NCI-H524 (cell line): ENCODE measurements at places on chromosomes 16 and 17.

- no peak for DNase-seq
Observed at GRCh38 chr16:1117176-1117900, 21.3 kb upstream of the C1QTNF8 start.

GRCh38 chr17:19787733-19788357 lies 39.7 kb upstream of the ALDH3A1 start:
- DNase-seq, result no peak

DNA sequence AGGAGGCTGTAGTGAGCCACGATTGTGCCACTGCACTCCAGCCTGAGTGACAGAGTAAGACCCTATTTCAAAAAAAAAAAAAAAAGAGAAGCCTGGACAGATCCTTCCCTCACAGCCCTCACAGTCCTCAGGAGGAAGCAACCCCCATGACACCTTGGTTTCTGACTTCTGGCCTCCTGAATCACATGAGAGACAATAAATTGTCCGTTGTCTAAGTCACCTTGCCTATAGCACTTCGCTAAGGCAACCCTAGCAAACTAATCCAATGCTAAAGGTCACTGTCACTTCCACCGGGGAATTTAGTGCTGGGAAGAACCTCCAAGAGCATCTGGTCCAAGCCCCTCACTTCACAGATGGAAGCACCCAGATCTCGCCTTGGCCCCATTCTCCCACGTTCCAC lies 18.9 kb upstream of the SLC39A11 start:
- no peak for DNase-seq

DNA sequence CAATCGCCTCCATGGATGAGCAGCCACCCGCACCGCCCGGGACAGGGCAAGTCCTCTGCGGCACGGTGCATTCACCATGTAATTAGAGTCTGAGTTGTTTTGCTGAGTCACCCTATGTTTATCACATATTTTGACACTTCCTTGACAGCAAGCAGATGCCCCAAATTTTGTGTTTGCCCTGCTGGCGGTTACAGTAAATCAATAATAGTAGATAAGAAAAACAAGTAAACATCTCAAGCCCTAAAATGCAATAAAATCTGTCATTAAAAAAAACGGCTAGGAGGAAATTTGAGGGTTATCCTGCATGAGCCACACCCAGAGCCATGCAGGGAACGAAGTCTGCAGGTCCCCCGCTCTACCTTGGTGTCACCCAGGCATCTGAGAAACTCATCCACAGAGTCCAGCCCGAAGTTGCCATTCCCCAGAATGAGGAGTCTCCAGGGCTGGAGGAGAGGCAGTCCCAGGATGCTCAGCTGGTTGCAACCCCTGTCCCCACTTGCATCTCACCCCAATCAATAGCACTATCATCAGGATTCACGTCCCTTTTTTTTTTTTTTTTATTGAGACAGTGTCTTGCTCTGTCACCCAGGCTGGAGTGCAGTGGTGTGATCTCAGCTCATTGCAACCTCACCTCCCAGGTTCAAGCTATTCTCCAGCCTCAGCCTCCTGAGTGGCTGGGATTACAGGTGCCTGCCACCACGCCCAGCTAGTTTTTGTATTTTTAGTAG lies 16.5 kb upstream of the ST6GALNAC1 start:
- DNase-seq, result no peak

- DNase-seq, result no peak
Observed at GRCh38 chr17:8574687-8575086, 55.8 kb downstream of the MYH10 start.

GRCh38 chr16:81627729-81628244 lies 151.3 kb upstream of the PLCG2 start:
- no peak for DNase-seq

GRCh38 chr16:89921702-89922476 lies 1.3 kb upstream of the TUBB3 start:
- no peak for DNase-seq

- DNase-seq, result no peak
Observed at GRCh38 chr16:15690296-15690695, 40.3 kb downstream of the NDE1 start.

GRCh38 chr17:5373112-5373511 lies 46.4 kb downstream of the NUP88 start:
- no peak for DNase-seq

DNA sequence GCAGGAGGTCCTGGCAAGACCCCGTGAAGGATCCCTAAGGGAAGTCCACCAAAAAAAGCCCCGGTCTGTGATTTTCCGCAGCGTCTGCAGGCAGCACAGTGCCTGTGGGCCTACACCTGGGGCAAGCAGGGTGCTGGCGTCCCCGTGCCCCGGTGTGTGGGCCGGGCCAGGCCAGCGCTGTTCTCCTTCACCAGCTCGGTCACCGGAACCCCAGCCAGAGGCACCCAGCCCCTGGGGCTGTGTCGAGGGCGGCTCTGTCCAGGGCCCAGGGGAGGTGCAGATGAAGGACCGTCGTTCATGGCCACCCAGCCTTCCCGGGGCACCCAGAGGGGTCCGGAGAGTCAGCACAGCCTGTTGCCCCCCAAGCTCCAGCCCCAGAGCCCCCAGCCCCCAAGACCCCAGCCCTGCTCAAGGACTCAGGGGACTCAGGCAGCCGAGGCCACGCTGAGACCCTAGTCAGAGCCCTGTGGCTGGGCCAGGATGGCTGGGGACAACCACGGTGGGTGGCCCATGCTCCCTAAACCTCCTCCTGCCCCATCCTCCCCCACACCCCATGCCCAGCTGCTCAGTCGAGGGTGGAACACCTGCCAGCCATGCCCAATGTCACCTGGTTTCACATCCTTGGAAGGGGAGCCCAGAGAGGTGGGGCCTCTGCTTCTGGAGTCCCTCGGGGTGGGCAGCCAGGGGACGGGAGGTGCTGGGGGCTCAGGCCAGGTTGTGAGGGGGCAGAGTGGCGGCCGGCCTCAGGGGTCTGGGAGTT lies 5.7 kb upstream of the C1QTNF8 start:
- no peak for DNase-seq

GRCh38 chr16:72149676-72150464 lies 22.1 kb downstream of the PMFBP1 start:
- no peak for DNase-seq

GRCh38 chr17:43410557-43411368 lies 12.0 kb downstream of the ARL4D start:
- DNase-seq, result no peak

DNA sequence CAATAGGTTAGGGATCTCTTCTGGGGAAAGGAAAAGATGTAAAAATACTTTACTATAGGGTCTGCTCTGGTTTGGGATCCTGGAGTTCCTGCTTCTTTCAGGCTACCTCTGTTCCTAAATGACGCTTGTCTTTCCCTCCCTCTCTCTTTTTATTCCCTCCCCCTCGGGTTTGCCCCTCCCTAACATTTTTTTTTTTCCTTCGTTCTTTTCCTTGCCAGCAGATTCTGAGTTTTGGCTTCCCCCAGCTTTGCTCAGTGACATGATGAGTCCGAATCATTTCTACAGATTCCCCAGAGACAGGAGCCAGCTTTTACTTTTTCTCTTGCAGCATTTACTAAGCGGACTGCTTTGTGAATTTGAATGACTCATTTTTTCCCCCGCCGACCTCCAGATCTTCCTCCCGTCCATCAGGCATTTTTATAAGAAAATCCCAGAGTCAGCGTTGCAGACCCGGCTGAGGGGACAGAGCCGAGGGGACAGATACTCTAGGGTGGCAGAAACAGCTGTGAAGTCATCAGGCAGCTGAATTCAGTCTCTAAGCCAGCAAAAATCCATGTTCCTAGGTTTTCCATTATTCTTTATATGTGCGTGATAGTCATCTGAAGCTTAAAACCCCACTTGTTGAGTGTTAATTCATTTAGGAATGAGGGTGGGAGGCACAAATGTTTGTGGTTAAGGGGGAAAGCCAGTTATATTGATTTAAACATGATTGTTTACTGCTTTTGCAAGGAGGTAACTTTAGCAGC lies at the start of gene TMEM100:
TMEM100 (minus strand) TSS at position 123 of the 746 bp plus-strand sequence. CDS start 1,794 bp downstream, outside the sequence.
- no peak for DNase-seq

DNA sequence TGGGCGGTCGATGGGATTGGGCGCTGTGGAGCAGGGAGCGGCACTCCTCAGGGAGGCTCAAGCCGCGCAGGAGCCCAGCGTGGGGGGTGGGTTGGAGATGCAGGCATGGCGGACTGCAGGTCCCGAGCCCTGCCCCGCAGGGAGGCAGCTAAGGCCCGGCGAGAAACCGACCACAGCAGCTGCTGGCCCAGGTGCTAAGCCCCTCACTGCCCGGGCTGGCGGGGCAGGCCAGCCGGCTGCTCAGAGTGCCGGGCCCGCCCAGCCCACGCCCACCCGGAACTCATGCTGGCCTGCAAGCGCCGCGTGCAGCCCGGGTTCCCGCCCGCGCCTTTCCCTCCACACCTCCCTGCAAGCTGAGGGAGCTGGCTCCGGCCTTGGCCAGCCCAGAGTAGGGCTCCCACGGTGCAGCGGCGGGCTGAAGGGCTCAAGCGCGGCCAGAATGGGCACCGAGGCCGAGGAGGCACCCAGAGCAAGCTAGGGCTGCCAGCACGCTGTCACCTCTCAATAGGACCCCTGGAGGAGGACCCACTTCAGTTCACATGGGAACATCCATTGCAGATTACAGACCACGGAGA lies 20.5 kb upstream of the METTL16 start:
- peak; percentile 86 for DNase-seq

- no peak for DNase-seq
Observed at GRCh38 chr16:27754788-27755690, 205.1 kb downstream of the KATNIP start.

GRCh38 chr17:67992548-67993152 lies 3.6 kb downstream of the C17orf58 start:
- DNase-seq, result no peak

- peak; percentile 43 for DNase-seq
Observed at GRCh38 chr17:34980681-34981537, 597 bp downstream of the LIG3 start.

DNA sequence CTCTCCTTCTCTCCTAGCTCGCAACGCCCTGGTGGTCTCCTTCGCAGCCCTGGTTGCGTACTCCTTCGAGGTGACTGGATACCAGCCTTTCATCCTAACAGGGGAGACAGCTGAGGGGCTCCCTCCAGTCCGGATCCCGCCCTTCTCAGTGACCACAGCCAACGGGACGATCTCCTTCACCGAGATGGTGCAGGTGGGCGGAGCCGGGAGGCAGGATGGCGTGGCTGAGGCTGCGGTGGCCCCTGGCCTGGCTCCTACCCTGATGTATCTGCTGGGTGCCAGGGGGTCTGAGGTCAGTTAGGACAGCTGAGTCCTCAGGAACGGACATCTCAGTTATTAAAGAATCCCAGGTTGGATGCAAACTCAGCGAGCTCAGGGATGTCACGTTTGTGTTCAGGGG lies 16.7 kb downstream of the SLC26A11 start:
- DNase-seq, result no peak

- no peak for DNase-seq
Observed at GRCh38 chr17:72538901-72539352, 418.1 kb downstream of the SOX9 start.

DNA sequence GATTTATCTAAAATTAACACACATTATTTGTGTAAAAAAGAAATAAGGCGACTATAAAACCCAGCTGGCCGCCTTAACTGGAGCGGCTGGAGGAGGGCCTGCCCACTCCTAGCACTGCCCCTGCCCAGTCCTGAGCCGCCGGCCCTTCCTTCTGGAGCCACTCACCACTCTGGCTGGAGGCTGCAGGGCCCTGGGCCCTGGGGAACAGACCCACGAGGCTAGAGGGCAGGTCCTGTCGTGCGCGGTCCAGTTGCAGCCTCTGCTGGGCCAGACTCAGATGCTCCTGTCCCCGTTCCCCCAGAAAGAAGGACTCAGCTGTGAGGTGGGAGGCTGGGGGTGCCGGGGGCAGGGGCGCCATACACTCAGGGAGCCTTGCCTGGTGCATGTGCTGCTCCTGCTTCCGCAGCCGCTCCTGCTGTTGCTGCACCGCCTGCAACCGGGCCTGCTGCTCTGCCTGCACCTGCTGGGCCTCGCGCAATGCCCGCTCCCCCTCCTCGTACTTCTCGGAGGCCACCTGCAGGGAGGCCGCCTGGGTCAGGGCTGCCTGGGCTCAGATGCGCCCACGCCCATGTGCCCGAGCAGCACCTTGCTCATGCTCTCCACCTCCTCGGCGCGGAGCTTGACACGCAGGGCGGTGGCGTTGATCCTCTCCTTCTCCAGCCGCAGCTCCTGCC lies 9.0 kb upstream of the MRPL38 start:
- DNase-seq, result no peak

GRCh38 chr16:89360760-89361435 lies 129.5 kb downstream of the ANKRD11 start:
- DNase-seq, result no peak

GRCh38 chr17:79400989-79401703 lies 209.7 kb downstream of the RBFOX3 start:
- DNase-seq, result peak; percentile 20

DNA sequence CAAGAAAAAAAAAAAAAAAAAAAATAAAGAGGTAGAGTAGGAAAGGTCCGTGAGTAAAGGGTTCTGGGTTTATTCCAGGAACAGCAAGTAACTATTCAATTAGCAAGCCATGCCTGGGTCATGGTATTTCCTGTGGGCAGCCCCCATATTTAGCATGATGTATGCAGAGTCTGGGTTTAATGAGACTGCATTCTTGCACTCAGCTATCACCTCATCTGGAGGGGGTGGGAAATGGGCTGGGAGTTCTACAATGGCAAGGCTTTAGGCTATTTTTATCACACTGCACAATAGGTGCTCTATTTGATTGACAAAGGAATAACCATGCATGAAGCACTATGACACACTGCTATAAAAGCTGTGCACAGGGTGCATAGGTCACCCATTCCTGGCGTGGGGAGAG lies 104.0 kb upstream of the CCL2 start:
- DNase-seq, result no peak

- DNase-seq, result no peak
Observed at GRCh38 chr16:88789594-88789993, 4.6 kb upstream of the PIEZO1 start.

GRCh38 chr16:27740496-27741201 lies 190.7 kb downstream of the KATNIP start:
- no peak for DNase-seq

DNA sequence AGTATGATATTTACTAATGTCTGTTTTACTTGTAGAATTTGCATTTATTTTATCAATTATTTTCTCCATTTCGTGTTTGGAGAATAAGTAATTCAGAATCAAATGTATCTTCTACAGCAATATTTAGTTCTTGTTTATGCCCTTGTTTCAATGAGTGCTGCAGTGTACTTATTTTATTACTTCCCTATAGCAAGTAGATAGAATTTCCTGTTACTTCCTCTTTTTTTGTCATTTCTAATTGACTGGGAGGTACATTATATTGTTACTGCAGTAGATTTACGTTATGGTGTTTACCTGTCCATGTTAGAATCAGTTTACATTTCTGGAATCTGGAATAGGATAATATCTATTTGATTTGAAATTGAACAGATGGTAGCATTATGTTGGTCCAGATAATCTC lies 71.2 kb downstream of the OMG start:
- DNase-seq, result no peak

DNA sequence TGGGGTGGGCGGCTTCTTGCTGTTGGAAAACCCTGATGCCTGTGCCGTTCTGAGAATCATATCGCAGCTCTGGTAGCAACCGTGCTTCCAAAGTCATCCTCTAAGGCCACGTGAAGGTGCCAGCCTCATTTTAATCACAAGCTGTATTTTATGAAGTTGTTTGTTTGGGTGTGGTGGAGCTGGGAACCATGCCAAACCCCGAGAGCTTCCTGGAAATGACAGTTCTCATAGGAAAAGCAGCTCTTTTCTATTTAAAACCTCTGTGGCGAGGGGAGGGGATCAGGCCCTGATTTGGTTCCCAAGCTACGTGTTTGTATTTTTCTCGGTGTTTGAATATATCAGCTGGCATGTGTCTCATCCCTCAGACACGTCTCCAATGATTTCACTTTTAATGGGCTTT lies 21.7 kb downstream of the KNOP1 start:
- DNase-seq, result no peak

- no peak for DNase-seq
Observed at GRCh38 chr16:88356727-88357199, 26.0 kb upstream of the ZNF469 start.
